ENCODE measurements at places on chromosomes 4 and X.
A peak's percentile ranks its signal among the peaks of the same experiment; 100 is the strongest.

GRCh38 chrX:47196098-47196497 lies 2.5 kb downstream of the UBA1 start:
- ATAC-seq = no peak

- no peak for ATAC-seq
Observed at GRCh38 chrX:6777238-6778002, 242.5 kb upstream of the VCX3A start.

GRCh38 chr4:131296192-131296591 lies 1852.9 kb upstream of the PCDH10 start:
- no peak for ATAC-seq

GRCh38 chr4:71270901-71271300 lies 67.9 kb upstream of the SLC4A4 start:
- ATAC-seq = no peak

DNA sequence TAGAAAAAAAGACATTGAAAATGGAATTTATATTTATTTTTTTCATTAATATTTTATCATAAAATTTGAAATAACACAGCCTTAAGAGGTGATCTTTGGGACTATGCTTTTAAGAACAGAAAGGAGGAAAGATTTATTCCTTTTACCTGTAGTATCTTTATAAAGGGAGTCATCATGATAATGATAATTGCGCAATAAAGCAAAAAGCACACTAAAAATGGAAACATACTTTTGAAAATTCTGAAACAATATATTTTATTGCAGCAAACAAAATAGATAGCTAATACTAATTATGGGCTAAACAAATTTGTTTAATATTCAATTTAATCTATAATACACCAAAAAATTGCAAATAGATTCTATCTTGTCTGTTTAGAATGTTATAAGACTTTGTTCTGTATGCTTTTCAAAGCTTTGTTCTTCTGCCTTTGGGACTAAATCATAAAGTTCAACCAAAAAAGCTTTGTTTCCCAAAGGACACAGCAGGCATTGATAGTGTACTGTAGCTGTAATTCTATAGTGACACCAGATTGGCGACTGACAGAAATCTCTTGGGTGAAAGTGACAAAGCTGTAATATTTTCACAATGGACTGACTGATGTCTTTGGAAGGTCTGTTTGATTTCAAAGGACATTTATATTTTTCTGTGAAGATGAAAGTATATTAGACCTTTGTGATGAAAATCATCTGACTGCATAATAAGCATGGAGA lies 2156.6 kb upstream of the TENM3 start:
- no peak for ATAC-seq

GRCh38 chrX:69318651-69319340 lies 153.5 kb upstream of the PJA1 start:
- no peak for ATAC-seq

GRCh38 chr4:155673453-155673979 lies 6.9 kb downstream of the GUCY1A1 start:
- ATAC-seq = no peak

DNA sequence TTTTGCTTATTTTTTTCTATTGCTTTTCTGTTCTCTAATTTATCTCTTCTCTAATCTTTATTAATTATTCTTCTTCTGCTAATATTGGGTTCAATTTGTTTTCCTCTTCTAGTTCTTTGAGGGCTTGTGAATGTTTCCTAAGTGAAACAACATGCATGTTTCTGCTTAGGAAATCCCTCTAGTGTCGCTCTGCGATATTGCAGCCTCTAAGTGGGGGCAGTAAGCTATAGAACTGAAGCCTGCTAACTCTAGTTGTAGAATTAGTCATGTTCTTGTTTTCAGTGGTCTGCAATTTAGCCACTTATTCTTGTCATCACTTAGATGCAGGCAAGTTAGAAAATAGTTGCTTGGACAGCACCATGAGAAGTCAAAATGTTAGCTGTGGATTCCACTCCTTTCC lies 222.6 kb downstream of the SPIN4 start:
- no peak for ATAC-seq

- no peak for ATAC-seq
Observed at GRCh38 chr4:153089742-153090141, 114.5 kb upstream of the TRIM2 start.

- ATAC-seq = no peak
Observed at GRCh38 chrX:111257733-111258132, 12.6 kb downstream of the CAPN6 start.

DNA sequence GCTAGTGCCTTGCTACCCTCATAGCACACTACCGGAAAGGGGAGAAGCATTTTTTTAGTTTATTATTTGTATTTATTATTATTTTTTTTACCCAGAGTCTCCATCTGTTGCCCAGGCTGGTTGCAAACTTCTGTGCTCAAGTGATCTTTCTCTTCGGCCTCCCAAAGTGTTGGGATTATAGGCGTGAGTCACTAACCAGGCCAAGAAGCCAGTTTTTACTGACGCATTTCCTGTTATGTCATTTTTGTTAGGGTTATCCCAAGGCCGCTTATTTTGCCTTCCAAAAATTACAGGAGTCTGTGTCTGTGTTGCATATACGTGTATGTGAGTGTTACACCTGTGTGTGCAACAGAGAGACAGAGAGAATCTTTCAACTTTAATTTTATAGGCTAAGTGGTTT lies 404.5 kb downstream of the GBA3 start:
- no peak for ATAC-seq

- ATAC-seq = no peak
Observed at GRCh38 chr4:82450966-82451755, 20.8 kb downstream of the ENOPH1 start.

DNA sequence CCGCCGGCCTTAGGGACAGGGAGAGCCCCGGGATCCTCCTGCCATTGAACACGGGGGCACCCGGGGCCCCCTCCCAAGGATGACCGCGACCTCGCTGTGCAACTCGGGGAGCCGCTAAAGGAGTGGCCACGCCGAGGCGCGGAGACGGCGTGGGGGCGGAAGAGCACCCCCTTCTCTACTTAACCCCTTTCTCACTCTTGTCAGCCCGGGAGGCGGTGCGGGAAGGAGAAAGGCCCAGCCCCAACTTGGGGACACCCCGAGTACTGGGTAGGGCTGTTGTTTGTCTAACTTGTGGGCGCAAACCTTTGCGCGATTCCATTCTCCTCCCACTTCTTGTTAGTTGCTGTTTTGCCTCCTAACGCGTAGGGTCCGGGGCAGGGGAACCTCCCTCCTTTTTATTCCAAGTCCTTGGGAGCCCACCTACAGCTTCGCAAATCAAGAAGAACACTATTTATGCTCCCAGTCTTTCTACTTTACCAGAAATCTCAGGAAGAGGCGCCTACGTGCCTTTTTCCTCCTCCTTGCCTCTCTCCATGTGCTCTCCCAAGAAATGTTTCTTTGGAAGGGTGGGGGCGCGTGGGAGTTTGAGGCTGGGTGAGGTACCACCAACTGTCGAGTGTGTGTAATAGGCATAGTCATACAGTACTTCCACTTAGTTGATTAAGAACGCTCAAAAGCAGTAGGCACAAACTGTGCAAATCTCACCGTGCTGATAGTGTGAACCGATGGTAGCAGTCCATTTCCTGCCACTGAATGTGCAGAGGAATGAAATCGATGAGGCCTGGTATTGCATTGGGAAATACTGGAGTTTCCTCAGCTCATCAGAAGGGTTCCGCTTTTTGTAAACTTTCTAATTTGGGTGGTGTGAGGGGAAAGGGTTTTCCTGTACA lies 813 bp downstream of the DIAPH2 start:
- peak; percentile 76 for ATAC-seq

GRCh38 chrX:85963736-85964135 lies 83.6 kb downstream of the CHM start:
- ATAC-seq = no peak

Measured in activated T-helper 17 cell treated with anti-CD3 and anti-CD28 coated beads, Interleukin-2, amount 50 U/mL, for 72 hours (primary cell).